ENCODE measurements at places on chromosomes 12 and 14.

DNA sequence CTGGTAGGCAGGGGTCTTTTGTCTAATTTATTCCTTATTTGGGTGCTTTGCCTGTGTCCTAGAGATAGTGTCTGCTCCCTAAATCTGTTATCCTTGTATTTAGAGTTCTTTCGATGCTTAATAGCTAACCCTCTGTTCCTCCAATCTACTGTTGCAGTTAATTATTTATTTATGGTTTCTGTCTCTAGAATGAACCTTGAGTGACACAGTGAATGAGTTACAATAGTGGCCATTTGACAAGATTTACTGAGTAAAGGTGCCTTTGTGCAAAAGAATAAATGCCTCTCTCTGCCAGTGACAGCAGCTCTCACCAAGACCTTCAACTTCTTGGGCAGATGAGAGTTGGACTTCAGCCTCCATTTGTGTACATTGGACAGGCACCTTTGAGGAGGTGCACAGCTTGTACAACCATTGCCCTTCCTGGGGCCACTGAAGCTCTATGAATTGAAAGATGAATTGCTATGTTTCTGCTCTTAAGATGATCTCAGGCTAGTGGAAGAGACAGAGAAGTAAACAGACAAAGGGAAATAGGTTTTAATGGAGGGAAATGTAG lies 165.9 kb downstream of the DERA start:
- no peak for DNase-seq

DNA sequence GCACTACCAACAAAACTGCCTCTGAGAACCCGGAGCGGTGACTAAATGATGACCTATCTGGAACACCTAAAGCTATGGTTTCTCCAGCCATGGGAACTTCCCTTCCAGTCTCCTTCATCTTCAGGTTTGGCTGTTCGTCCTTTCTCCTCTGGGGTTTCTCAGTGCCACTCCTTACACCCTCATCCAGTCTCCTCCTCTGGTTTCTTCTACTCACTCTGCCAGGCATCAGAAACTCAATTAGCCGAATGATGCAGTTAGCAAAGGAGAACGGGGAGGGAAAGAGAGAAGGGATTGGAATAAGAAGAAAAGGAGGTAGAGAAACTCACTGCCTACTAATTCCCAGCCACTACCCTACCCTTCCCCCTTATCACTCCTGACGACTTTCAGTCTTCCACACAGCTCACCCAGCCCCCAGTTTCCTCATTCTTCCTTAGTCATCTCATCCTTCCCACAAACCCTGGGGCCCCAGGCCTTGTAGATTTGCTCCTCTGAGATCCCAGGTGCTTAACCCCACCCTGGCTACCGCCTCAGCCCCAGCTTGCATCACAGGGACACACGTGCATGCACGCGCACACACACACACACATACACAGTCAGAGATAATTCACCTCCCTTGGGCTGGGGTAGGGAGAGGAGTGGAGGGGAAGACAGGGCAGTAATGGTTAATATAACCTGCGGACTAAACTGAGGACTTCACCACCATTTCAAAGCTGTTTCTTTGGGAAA lies 13.0 kb downstream of the FGD6 start:
- DNase-seq = no peak

DNA sequence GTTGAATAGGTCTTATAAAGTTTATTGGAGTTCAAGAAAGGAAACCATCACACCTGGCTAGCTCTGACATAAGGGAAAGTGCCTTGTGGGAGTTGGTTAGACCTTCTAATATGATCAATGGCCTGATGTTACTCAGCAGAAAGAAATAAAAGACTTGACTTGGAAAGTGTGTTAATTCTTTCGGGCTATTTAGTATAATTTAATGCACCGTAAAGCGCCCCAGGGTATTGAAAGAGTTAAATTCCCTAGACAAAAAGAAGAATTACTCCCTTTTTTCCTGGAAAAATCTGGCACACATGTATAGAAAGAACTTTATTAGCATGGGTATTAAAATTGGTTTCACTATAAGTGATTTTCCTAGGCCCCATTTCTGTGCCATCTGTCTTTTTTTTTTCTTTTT lies 1125.7 kb upstream of the FLRT2 start:
- DNase-seq = no peak

DNA sequence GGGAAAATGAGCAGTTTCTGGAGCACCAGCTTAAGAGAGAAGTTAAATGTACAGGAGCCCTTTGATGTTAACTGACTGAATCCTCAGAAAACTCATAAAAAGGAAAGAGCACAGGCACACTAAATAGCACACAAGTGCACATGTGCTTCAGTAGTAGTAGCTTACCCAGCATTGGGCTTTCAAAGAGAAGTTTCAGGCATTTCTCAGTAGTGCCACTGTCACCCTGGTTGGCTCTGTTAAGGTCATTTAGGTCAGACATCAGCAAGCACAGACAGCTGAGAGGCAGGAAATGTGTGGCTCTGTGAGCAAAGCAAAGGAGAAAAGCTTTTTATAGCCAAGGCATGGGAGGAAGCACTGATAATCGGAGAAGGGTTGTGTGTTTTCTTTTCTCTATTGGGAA lies 96.3 kb upstream of the HIF1A start:
- DNase-seq = no peak

- DNase-seq = no peak
These were observed 6.2 kb downstream of the APAF1 start for GRCh38 chr12:98651328-98651727.

- no peak for DNase-seq
These were observed 5.9 kb upstream of the GSC start for GRCh38 chr14:94775871-94776210.

GRCh38 chr14:100211893-100212292 lies 27.1 kb upstream of the YY1 start:
- no peak for DNase-seq

- no peak for DNase-seq
These were observed 109.4 kb downstream of the DACT1 start for GRCh38 chr14:58747181-58747580.

DNA sequence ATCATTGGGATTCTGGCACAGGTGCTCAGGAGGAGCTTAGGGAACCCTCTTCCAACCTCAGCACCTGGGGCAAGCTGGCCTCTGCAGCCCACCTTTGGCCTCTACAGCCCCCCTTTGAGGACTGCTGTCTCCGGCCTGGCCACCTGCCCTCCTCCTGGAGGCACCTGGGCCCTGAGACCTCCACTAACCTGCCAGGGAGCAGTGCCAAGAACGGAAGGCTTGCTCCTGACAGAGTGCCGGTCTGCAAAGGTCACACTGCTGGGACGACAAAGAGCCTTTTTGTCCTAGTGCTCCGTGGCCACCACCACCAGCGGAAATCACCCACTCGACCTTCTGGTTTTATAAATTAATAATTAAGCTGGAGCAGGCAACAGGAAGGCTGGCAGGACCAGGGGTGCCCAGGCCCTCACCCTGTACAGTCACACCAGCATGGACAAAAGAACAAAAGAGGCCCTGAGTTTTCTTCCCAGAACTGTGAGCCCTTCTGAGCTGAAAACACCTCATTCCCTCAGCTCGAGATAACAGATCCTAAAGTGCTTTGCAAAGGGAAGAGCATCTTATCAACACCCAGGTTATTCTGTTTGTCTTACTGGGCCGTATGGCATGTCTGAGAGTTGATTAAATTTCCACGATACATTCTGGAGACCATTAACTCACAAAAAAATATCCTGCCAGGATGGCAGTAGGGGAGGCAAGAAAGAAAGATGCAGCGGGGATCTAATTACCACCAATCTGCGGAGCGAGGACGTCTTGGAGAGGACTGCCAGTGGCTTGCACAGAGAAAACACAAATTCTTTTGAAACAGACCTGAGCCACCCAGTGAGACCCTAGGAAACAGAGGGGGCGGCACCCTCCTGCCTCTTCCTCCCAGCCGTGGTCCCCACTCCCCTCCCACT lies 8.2 kb downstream of the TESC start:
- no peak for DNase-seq

GRCh38 chr14:79405512-79405910 lies 805.8 kb downstream of the DIO2 start:
- no peak for DNase-seq

DNA sequence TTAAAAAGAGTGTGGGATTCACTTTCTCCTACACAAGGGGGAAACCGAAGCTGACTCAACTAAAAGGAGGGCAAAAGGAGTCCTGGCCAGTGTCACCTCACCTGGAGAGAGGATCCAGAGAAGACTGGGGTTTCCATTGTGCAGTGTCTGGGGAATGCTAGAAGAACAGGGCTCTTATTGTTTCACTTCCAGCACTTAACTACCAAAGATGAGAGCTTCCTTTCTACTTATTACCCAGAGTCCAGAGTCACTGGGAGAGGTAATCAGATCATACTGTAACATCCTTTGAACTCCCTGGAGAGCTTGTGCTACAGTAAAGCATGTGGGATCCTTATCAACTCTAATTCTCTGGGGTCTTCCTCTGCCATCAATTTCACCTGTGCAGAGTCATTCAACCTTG lies 148.4 kb upstream of the BCL2L14 start:
- DNase-seq = no peak

DNA sequence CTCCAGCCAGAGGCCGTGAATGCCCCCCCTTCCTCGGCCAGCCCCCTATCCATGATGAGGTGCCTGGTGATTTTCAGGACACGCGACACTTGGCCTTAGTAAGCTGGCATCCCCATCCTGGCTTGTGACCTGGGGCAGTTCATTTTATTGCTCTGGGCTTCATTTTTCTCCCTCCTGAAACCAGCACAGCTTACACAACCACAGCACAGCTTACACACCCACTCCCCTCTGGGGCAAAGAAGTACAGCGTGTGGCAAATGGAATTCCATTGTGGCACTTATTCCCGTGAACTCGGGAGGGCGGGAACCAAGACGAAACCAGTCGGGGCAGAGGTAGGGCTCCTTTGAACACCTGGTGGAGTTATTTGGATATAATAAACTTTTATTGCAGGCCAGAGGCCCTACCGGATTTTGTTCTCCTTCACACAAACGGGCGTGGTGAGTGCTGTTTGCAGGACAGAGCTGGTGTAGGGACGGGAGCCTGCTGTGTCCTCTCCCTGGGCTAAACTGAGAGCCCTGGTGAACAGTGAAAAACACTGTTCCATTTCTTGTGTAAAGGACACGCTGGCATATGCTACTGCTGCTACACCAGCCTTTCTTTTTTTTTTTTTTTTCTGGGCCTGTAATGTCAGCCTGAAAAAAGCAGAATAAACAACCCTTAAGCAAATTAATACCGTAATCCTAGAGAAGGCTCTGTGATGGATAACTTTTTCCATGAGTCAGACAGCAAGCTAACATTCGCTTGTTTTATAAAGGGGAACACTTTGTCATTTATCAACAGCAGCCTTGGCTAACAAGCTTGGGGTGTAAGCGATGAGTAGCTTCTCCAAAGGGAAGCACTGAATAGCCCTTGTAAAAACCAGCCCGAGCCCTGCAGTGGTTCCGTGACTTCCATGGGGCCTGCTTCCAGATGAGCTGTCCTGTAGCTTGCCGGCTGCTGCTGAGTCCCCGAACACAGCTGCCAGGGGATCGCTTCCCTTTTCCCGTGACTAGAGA lies 29.3 kb downstream of the CD9 start:
- DNase-seq = no peak

GRCh38 chr14:76252471-76252870 lies 100.7 kb downstream of the GPATCH2L start:
- no peak for DNase-seq

DNA sequence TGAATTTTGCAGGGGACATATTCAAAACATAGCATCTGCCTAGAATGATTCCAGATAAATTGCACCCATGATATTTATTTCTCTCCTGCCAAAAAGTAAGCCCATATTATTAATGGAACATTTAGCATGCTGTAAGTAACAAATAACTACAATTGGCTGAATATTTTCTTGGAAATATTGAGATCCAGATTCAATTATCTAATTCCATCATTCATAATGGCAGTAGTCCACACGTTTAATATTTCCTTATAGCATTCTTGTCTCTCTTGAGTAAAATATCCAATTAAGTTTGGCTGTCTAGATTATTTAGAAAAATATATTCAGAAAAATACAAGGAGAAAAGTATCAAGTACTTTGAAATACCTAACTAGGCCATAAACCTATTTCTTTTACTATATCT lies 157.5 kb downstream of the FLRT2 start:
- no peak for DNase-seq

All from nucleus accumbens (tissue), 56 donors.